IMR-90 (cell line): ENCODE measurements at places on chromosomes 3 and 15. TPM values are rescaled to one million over a fixed set of nuclear protein-coding genes. Genes with fewer than 3 reads are reported as not detected.

Gene MYO9A
- 49.2 and 49.5 TPM in 2 replicates for total RNA-seq

GRCh38 chr15:38748710-38749109, 184.1 kb upstream of the RASGRP1 start:
- no peak for DNase-seq

GRCh38 chr3:103847081-103848062, 1412.6 kb downstream of the ZPLD1 start:
- no peak for DNase-seq

DNA sequence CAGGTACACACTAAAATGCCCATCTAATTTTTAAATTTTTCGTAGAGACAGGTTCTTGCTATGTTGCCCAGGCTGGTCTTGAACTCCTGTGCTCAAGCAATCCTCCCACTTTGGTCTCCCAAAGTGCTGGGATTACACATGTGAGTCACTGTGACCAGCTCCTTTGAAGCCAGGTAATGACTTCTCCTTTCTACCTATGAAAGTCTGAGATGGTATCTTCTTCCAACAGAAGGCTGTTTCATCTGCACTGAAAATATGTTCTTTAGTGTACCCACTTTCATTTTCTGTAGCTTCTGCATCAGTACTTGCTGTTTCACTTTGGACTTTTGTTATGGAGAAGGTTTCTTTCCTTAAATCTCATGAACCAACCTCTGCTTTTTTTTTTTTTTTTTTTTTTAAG, 8.8 kb downstream of the OIP5 start:
- no peak for DNase-seq

DNA sequence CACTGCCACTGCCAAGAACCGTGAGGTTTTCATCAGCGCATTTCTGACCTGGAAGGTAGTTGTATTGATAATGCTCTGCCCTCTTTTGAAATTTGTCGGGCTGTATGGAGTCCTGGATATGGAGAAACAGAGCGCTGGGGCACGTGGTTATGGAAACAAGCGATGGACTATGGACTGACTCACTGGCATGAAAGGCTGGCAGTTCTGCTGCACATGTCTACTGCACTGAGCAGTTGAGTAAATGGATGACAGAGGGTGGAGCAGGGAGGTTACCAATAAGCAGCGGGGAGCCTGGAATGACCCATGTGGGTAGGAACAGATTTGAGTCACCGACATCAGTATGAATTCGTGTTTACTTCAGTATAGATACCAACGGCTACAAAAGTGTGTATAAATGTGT, 429.5 kb downstream of the OCA2 start:
- no peak for DNase-seq

Gene SCAMP2
- 23.3 and 25.8 TPM in 2 replicates for total RNA-seq

- no peak for DNase-seq
These were observed 81.8 kb downstream of the WDR76 start for GRCh38 chr15:43908516-43909050.

DNA sequence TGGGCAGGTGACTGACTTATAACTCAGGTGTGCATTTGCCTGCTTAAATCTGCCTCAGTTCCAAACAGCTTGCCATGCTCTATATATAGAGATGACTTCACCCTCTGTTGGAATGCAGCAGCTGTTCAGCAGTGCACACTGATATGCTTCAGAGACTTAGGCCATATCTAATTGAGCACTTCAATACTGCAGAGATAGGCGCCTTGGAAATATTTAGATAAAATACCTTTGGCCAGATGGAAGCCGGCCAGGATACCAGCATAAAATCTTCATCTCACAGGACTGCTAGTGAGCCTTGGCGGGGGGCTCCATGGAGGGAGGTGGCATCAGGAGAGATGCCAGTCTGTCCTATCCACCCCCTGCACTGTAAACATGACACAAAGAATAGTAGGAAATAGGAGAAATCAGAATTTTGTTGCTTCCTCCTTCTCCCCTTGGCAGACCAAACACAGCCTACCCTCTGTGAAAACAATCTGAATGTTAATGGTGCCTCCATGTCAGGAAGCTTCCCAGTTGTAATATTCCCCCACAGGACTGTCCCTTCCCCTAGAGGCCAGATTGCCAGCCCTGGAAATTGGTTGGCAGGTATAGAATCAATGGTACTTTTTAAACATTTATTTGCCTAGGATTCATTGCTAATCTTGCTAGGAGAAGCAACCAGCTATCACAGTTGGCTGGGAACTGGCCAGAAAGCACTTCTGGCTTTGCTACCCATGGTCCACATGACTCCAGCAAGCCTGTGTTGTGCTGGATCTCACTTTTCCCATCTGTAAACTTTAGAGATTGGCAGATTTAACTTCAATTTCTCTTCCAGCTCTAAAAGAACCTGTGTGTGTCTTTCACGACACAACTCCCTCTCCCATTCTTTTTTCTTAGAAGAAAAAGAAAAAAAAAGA, 215.5 kb upstream of the KCNMB2 start:
- DNase-seq: peak; percentile 83

- no peak for DNase-seq
These were observed 1.8 kb upstream of the PCBP4 start for GRCh38 chr3:51968883-51969678.

DNA sequence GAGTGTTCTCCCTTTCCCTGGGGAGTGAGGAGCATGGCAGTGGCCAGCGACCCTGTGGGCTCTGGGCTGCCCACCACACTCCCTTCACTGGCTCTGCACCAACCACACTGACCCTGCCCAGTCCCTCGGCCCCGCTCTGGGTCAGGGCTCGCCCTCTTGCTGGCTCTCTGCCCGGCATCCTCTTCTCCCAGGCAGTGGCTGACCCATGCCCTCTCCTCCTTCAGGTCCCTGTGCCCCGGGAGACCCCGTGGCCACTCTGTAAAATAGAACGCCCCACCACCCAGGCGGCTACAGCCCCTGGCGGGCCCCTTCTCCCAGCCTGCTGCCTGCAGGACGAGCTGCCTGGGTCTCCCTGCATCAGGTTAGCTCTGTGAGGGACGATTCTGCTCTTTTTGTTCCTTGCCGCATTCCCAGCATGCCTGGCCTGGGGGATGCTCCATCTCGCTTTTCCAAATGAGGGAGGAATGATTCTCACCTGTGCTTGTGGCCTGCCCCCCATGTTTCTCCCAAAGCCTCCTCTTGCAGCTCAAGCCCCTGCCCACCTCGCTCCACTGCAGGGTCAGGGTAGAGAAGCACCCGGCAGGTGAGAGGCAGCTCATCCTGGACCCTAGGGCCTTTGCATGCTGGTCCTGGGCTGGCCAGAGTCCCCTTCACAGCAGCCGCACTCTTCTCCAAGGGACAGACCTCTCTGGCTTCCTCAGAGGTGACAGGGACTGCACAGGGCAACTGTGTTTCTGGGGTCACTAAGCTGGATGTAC, 14.5 kb upstream of the CFAP100 start:
- DNase-seq: no peak

- no peak for DNase-seq
These were observed 70.7 kb downstream of the CYP19A1 start for GRCh38 chr15:51267703-51268083.

DNA sequence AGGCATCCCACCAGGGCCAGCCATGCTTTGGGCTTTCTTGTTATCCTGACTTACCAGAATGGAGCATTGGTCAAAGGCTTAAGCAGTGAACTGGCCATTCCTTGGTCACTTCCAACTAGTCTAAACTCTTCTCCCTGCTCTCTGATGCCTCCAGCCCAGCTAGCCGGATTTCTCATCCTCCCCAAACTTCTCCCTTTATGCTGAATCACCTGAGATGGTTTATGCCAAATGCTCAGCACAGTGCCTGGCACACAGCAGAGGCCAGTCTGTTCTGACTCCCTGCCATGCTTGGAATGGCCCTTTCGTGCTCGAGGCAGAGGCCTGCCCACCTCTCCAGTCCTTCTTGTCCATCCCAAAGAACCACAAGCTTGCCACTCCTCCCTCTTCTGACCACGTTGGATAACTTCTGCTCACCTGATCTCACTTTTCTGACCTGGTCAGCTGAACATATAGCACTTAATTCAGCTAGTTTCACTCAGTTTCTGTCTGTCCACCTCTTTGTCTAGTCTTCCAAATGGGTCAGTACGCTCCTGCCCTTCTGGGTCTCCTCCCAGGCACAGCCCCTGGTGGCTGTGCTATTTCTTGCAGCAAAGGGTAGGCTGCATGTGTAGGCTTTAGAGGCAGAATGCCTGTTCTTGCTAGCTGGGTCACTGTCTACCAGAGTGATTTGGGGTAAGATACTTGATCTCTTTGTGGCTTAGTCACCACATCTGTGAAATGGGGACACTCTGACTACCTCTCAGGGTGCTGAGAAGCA, 2.2 kb upstream of the RBP1 start:
- DNase-seq: no peak

DNA sequence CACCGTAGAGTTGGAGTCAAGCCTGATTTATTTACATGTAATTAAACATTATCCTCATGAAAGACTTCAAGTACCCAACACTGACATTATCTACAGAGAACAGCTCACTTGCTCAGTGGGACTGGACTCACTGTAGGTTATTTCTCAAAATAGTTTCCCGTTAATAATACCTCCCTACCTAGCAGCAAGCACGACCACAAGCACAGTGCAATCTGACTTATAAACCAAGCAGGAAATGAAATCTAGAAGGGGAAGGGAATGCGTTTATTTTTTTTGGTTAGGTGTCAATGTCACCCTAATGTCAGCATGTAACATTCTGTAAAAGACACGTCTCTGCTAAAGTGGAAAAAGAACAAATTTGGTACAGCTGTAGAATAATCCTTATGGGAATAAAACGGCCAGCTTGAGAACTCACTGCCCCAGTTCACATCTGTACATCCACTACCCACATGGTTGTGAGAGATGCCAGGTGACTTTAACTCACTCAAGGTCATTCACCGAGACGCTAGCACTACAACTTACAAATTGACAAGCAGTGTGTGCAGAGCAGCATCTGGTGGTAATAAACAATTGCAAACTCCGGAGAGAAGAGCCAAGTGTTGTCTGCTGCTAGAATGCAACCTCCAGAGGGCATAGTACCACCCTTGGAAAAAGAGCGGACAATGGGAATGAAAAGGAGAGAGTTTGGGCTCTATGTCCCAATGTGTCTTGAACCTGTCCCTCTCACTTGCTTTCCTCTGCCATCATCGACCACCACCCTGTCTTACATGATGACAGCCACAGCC, 242.5 kb downstream of the CADPS start:
- no peak for DNase-seq

DNA sequence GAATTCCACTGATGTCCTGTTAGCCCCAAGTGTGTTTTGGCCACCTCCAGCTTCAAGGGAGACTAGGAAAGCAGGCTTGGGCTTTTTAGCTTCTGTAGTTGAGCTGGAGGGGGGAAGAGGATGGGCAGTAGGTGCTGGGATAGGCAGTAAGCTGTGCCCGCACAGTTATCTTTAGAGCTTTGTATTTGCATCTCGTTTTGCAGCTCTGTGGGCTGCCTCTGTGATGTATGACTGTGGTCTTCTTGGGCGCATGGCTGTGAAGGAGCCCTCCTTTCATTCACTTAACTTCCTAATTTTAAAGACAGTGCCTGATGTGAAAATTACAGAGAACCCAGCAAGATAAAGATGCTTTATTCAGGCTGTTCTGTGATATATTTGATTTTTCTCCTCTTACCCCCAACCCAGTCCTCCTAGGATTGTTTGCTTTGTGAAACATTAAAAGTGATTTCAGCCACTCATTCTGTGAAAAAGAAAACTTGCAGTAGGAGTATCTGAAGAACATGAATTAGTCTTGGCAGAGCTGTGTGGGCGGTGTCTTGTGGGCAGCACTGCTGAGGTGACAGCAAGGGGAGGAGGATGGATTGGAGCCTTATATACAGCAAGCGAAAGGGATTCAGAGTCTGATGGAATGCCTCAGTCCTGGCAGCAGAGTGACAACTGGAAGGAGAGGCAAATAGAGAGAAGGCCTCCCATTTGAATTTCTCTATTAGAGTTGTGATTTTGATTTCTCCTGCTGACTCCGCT, 74.3 kb downstream of the LARS2 start:
- peak; percentile 21 for DNase-seq

- no peak for DNase-seq
These were observed 35.7 kb downstream of the BOC start for GRCh38 chr3:113247068-113247467.

Gene LYZL4
- not detected in 2 replicates for total RNA-seq

GRCh38 chr15:65115542-65115941, 542 bp upstream of the UBAP1L start:
- DNase-seq: no peak
